HepG2 (cell line): ENCODE measurements at places on chromosomes 5 and 9.

- DNase-seq = no peak
These were observed 175.2 kb upstream of the NREP start for GRCh38 chr5:111932199-111932598.

GRCh38 chr5:172733131-172733973, 37.6 kb downstream of the DUSP1 start:
- peak; percentile 51 for DNase-seq

DNA sequence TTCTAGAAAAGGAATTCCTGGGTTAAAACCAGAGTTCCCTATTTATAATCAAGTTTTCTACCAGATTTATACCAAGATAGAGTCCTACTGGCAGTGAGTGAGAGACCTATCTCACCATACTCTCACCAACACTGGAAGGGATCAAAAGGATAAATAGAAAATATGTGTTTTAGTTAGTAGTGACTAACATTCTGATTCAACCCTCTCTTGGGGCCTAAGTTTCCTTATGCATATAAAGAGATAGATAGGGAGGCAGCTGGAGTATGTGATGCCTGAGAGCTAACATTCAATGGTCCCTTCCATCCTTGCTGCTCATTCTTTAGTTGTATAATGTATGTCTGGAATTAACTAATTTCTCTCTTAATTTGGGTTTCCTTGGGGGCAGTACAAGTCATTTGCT, 32.0 kb downstream of the CKMT2 start:
- DNase-seq = no peak

DNA sequence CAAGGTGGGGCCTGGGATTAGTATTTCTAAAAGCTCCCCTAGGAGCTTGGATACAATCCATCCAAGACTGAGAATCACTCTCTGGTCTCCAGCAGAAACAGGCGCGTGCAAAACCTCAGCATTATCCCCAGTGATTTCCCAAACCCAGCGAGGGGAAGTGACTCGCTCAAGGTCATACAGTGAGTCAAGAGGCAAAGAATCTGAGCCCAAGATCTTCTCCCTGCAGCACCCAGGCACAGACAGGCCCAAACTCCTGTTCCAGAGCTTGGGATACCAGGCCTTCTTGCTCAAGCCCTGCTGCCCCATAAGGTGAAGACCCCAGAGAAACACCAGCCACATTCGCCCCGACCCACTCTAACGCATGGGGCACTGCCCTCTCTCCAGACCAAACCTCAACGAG, 33.2 kb downstream of the SHB start:
- peak; percentile 66 for DNase-seq

DNA sequence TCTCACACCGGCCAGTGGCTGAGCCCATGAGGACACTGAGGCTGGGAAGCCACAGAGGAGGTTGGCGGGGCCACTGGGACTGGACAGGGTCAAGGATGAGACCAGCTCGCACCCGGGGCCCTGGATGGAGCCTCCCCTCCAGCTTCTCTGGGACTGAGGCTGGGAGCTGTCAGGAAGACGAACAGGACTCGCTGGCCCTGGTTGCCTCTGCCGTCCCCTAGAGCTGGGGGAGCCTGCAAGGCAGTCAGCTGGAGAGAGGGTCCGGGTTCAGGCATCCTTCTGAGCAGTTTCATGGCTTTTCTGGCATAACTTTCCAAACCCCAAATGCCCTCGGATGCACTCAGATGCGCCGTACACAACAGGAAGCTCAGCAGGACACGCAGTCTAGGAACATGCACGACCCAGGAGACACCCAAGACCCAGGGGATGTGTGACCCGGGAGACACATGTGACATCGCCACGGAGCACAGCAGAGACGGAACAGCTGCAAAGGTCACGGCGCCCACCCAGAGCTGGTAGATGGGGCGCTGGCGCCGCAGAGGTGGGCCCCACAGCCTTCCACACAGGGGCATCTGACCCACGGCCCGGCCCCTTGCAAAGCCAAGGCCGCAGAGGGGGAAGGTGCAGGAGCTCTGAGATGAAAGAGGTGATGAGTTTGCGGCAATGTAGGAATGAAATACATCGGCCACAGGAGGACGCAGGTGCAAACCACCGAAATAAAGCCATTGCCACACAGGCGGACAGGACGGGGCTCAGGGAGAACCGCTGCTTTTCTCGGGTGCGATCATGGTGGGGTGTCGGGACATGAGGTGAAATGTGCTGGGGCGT, 17.1 kb downstream of the TPPP start:
- DNase-seq = no peak

- no peak for DNase-seq
These were observed 426.1 kb downstream of the RAB3C start for GRCh38 chr5:59008816-59009473.

- DNase-seq = peak; percentile 67
These were observed 54.5 kb upstream of the FST start for GRCh38 chr5:53425687-53426511.

- DNase-seq = peak; percentile 66
These were observed 170.5 kb downstream of the ARHGEF28 start for GRCh38 chr5:73796164-73797131.

- DNase-seq = no peak
These were observed 80.3 kb upstream of the PHYKPL start for GRCh38 chr5:178312880-178313282.
